H9 (cell line): ENCODE measurements at places on chromosomes 3 and 15. TPM values are rescaled to one million over a fixed set of nuclear protein-coding genes. Genes with fewer than 3 reads are reported as not detected.
A peak's percentile ranks its signal among the peaks of the same experiment; 100 is the strongest.

The SEMA4B gene
- total RNA-seq, result 32.5 and 33.2 TPM in 2 replicates

The MUSTN1 gene
- total RNA-seq, result 0.55 and 0.72 TPM in 2 replicates

The SQOR gene
- total RNA-seq, result 0.17 TPM in 1 of 2 replicates, not detected in the other

- peak overlapping the region; percentile 93 for H3K4me3 ChIP-seq
- no peak overlapping the region for H3K27ac ChIP-seq
- peaks cover 4% of the 10 kb centered on the region; the same call in 1 of the 2 replicates for H3K4me1 ChIP-seq
- H3K27me3 ChIP-seq, result no peaks in the 10 kb centered on the region
Observed at GRCh38 chr3:170359178-170359704, 1.7 kb downstream of the SKIL start.

DNA sequence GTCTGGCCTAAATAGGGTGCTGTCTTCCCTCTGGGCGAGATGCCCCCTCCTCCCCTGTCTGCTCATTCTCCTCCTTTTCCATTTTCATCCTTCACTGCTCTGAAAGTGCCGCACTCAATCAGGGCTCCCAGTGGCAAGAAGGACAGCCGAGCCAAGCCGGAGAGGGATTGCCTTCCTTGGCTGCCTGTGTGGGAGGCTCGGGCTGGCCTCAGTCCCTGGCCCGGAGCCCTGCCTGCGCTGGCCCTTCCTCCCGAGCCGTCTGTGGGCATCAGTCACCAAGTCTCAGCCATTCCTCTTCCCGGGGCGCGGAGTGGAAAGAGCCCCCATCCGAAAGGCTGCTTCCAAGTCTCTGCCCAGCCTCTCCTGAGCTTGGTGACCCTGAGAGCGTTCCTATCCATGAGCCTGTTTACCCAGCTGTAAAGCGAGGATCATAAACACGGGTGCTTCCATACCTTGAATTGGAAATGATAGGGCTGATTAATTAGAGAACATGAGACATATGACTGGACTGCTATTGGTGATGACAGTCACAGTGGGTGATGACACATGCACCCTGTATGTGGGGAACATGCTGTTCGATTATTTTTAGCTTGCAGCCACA, 59.1 kb upstream of the TLE3 start:
- H3K27me3 ChIP-seq, result no peaks in the 10 kb centered on the region
- no peak overlapping the region for H3K27ac ChIP-seq
- no peak overlapping the region for H3K4me3 ChIP-seq

DNA sequence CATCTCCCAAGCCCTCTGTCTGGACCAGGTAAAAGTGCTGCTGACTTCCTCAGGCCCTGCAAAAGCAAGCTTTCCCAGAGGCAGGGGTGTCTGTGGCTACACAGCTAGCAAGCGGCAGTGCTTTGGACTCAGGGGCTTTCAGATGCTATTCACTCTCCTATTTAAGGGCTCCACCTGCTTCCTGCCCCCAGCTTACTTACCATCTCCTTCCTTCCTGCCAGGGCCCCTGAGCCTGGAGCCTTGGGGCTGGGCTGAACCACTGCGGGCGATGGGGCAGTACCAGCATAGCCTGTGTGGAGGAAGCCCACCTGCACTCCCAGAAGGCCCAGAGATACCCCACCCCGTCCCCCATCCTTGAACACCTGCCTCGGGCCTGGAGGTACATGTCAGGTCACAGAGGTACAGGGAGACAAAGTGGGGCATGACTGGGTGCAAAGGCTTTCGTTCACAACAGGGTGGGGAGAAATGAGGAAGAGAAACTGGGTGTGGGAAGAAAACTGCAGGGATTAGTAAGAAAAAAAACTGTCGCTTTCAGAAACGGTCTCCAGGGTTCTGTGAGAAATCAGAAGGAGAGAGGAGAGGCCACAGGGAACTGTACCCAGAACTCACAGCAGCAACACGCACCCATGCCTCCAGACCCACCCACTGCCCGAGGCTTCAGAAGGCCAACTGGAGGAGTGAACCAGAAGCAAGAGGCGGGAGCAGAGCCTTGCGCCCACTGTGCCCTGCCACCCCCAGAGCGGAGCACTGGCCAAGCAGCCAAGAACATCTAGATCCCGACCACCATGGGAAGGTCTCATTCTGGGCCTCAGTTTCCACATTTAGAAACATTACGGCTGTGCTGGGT, 49.5 kb downstream of the CCDC12 start:
- no peak for DNase-seq
- H3K36me3 ChIP-seq, result peaks cover 47% of the 10 kb centered on the region
- H3K27me3 ChIP-seq, result no peaks in the 10 kb centered on the region

DNA sequence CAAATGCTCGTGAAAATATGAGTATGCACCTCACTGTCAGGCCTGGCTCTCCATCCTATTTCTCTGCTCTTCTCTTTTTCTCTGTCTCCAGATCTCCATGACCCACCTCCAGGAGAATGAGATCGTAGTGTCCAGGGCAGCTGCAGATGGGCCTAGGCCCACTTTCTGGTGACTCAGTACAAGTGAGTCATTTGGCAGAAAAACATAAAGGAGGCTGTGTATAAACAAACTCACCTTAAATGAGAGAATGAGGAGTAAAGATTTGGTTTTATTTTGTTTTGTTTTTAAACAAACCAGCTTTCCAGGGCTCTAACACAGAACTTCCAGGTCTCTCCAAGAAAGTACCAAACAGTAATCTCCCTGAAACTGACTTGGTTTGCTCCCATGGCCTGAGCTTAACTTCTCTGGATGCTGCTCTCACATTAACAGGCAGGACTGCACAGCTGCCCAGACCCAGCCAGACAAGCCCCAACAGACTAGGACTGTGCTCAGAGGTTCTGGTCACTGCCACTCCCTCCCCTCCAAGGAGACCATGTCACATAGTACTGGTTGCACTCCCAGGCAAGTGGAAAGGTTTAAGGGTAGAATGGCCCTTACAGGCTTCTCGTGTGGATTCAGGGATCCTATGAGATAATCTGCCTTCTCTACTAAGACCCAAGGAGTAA, 1.5 kb upstream of the HEG1 start:
- DNase-seq, result no peak
- peaks cover 7% of the 10 kb centered on the region; the same call in 1 of the 2 replicates for H3K4me1 ChIP-seq
- no peak overlapping the region for H3K27ac ChIP-seq

GRCh38 chr3:127541320-127541719, 49.2 kb downstream of the TPRA1 start:
- H3K36me3 ChIP-seq, result no peaks in the 10 kb centered on the region
- H3K4me3 ChIP-seq, result no peak overlapping the region
- H3K4me1 ChIP-seq, result no peaks in the 10 kb centered on the region; the same call in 1 of the 2 replicates

DNA sequence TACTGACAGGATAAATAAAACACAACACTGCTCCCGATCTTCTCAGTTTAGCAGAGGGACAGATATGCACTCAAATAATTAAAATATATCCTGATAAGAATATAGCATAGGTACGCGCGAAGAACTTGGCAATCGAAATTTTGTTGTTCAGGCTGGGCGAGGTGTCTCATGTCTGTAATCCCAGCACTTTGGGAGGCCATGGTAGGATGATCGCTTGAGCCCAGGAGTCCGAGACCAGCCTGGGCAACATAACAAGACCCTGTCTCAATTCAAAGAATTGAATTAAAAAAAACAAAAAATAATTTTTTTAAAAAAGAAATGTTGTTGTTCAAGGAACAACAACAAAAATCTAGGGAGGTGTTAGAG, 7.6 kb downstream of the B2M start:
- peaks cover 14% of the 10 kb centered on the region; the same call in 1 of the 2 replicates for H3K36me3 ChIP-seq
- no peak overlapping the region for H3K4me3 ChIP-seq
- no peak for DNase-seq
- H3K27me3 ChIP-seq, result no peaks in the 10 kb centered on the region
- H3K27ac ChIP-seq, result no peak overlapping the region

DNA sequence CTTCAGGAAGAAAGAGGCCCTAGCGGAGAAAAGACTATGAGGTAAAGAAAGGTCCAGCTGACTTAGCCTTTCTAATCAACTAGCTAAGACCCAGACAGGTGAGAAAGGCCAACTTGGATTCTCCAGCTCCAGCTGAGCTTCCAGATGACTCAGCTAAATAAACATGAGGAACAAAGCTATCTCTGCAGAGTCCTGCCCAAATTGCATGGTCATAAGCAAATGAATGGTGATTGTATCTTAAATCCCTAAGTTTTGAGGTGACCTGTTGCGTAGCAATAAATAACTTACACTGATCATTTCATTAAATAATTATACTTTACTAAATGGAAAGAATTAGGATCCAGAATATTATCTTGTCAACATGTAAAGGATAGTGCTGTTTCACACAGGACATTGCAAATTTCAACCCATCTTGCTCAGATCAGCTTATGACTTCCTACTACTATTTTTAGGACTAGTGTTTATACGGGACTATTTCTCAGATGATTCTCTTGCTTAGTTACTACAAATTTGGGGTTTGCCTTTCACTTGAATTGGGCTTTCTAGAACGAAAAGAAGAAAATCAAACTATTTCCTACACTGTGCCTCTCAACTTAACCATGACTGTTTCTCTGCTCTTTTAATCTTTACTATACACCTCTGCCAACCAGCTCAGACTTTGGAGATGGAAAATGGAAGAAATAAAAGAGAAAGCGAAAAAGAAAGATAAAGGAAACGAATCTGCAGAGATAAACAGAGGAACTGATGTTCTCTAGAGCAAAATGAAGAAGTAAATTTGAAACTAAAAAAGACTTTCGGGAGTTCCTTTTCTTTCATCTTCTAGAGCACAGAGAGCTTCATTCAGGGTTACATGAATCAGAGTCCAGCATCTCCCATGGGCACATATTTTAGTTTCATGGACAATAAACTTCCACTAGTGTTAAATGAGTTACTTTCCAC, 6.6 kb upstream of the ADGRG7 start:
- no peaks in the 10 kb centered on the region for H3K36me3 ChIP-seq
- H3K4me1 ChIP-seq, result peaks cover 3% of the 10 kb centered on the region; the same call in 1 of the 2 replicates
- peak; percentile 32 for DNase-seq
- no peak overlapping the region for H3K27ac ChIP-seq
- no peaks in the 10 kb centered on the region for H3K27me3 ChIP-seq

DNA sequence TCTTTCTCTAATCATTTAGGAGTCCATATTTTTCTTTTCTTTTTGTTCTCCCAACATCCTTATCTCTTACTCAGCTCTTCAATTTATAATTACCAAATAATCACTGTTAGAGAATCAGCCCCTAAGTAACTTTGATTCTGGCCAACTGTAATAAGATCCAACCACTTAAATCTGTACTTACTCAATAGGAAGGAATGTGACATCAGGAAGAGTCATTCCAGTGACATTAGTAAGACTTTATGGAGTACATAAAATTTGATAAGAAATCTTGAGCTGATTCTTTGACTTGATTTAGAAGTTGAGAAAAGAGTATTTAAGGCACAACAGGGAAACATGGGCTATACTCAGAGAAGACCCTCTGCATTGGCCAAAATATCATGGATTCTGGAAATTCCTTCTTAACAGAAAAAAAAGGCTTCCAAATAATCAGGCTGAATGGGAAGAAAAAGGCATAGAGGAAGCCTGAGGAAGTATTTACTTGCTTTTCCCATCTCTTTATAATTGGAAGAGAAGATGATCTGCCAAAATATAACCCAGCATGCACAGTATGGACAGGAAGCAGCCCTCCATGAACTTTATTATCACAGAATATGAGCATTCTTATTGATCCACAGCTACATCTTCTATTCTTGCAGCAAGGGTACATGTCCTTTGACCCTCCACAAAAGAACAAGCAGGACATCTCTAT, 289.7 kb upstream of the TPRG1 start:
- no peak overlapping the region for H3K27ac ChIP-seq
- H3K4me1 ChIP-seq, result no peaks in the 10 kb centered on the region
- DNase-seq, result no peak
- H3K27me3 ChIP-seq, result no peaks in the 10 kb centered on the region

DNA sequence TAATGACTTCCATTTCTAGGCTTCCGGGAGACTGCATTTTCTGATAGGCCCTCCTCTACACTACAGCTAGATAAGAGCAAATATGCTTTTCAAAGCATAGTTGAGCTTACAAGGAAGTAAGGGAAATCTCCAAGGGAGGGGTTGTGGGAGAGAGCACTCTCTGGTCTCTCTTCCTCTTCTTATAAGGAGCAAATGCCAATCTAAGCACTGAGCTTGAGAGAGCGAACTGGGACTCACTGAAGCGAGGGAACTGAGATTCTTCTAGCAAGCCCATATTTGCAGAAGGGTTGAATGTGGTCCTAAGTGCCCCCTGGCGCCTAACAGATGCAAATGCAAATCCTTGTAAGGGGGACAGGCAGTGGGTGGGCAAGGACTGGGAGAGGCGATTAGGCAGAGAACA, 164.8 kb downstream of the ERC2 start:
- peaks cover 6% of the 10 kb centered on the region; the same call in 1 of the 2 replicates for H3K4me1 ChIP-seq
- no peak overlapping the region for H3K27ac ChIP-seq
- peak; percentile 79 for DNase-seq
- H3K27me3 ChIP-seq, result no peaks in the 10 kb centered on the region
